Upper lobe of right lung (tissue), 1 donor: ENCODE measurements at places on chromosomes 16 and 17.

DNA sequence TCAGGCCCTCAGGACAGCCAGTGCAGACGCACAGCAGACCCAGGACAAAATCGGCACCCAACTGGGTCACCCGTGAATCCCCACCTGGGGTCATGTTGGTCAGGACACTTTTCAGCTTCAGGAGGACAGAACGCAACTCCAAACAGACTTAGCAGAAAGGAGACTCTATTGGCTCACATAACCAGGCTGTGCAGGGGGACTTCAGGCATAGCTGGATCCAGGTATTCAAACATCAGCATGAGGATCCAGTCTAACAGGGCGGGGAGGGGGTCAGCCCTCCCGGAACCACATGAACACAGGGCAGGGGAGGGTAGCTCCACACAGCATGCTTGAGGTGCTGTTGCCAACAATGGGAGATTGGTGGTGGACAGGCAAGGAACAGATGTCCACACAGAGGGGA lies 22.0 kb downstream of the ZNF469 start:
- no peak for DNase-seq

DNA sequence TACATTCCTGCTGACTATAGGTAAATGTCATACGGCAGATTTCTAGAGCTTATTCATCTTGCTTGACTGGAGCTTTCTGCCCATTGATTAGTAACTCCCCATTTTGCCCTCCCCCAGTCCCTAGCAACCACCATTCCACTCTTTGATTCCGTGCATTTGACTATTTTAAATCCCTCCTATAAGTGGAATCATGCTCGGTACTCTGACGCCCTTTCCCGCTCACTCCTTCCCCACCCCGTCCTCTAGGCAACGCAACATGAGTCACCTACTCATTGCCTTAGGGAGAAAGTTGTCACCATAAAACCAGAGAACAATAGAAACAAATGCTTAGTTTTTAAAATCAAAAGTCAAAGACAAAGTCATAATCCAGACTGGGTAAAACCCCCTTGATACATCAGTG lies 45.5 kb upstream of the RBBP6 start:
- DNase-seq, result peak; percentile 2

DNA sequence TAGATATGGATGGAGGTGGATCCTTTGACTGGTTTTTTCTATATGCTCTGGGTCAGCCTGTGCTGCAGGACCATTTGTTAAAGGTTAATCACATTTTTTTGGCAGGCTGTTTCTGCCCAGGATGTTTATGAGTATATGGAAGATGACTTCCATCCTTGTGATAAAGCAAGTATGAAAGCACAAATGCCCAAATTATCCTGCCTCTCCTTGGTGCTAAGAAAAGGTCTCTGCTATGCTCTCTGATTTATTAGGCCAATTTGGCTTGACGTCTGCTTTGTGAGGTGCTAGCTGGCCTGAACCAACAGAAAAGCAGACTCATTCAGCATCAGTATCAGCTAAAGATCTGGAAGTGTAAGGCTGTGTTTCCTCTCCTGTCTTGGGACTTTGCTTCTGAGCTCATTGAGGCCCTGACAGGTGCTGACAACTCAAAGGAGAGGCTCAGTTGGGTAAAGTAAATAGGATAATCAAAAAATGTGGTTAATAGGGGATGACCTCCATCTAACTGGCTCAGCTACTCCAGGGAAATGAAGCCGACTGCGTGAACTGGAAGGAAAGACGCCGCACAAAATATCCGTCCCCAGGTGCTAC lies 15.2 kb downstream of the ANKRD40 start:
- no peak for DNase-seq

- DNase-seq, result no peak
These were observed 77.3 kb upstream of the TANC2 start for GRCh38 chr17:62888765-62889164.

GRCh38 chr16:13856398-13856797 lies 63.6 kb upstream of the ERCC4 start:
- DNase-seq, result no peak

DNA sequence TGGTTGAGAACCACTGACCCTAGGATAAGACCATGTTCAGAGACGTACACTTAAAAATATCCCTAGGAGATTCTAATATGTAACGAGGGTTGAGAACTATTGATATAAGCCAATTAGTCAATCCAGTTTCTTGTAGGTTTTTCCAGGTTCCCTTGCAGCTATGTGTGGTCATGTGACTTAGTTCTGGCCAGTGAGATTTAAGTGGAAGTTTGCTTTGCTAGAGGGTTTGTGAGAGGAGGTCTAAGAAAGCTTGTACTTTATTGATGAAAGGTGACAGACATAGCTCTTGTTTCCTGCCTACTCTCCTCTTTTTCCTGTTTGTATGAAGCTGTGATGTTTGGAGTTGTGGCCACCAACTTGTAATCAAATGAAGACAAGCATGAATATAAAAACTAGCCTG lies 110.1 kb upstream of the SIAH1 start:
- no peak for DNase-seq

DNA sequence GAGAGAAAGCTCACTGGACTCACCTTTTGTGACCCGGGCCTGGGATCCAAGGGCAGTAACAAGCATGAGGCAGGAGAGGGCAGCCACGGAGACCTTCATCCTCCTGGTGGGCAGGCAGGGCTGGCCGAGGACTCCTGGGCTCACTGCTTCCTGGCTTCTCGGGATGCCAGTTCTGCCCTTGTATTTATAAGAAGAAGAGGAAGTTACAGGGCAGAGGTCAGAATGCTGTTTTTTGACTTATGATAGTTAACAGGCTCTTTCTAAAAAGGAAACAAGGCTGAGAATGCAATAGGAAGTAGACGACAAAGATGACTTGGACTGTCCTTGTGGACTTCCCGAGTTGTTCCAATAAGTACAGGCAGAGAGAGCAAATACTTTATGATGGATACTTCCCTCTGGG lies at the start of gene CCL23:
Gene CCL23, minus strand, starts transcription at position 174 of the 400 bp plus-strand sequence. Its CDS starts 75 bp downstream, at position 99.
- DNase-seq, result no peak

DNA sequence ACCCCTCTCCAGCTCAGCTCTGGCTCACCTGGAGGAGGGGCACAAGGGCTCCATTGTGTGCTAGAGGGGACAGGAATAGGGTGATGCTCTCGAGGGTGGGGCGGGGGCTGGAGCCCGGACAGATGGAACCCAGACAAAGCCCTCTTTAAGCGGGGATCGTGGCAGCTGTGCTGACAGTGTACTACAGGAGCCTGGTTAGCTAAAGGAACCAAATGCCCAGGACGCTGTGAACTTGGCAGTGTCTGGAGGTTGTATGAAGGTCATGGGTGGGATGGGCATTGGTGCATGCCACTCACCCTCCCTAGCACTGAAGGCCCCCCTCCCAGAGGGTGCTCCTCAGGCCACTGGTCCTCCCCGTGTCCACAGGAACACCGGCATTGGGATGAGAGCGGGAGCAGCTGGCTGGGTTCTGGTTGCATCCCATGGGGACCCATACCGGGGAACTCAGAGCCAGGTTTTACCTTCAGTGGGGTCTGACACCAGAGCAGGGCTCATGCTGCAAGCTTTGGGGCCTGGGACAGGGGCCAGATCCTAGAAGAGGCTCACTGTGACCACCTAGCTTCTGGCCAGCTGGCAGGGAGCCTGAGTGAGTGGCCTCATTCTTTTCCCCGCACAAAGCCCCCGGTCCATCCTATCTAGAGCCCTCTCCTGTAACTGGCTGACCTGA lies 11.9 kb downstream of the KIF19 start:
- DNase-seq, result no peak

DNA sequence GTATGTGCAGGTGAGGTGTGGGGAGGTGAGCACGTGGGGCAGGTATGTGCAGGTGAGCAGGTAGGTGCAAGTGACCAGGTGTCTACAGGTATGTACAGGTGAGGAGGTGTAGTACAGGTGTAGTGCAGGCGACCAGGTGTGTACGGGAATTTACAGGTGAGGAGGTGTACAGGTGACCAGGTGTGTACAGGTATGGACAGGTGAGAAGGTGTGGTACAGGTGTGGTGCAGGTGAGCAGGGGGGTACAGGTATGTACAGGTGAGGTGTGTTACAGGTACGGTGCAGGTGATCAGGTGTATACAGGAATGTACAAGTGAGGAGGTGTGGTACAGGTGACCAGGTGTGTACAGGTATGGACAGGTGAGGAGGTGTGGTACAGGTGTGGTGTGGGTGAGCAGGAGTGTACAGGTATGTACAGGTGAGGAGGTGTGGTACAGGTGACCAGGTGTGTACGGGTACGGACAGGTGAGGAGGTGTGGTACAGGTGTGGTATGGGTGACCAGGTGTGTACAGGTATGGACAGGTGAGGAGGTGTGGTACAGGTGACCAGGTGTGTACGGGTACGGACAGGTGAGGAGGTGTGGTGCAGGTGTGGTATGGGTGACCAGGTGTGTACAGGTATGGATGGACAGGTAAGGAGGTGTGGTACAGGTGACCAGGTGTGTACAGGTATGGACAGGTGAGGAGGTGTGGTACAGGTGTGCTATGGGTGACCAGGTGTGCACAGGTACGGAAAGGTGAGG lies 12.8 kb upstream of the DBNDD1 start:
- no peak for DNase-seq

- no peak for DNase-seq
These were observed 3.6 kb upstream of the ITGA3 start for GRCh38 chr17:50052241-50052796.

GRCh38 chr16:7584561-7584960 lies 251.9 kb downstream of the RBFOX1 start:
- no peak for DNase-seq

DNA sequence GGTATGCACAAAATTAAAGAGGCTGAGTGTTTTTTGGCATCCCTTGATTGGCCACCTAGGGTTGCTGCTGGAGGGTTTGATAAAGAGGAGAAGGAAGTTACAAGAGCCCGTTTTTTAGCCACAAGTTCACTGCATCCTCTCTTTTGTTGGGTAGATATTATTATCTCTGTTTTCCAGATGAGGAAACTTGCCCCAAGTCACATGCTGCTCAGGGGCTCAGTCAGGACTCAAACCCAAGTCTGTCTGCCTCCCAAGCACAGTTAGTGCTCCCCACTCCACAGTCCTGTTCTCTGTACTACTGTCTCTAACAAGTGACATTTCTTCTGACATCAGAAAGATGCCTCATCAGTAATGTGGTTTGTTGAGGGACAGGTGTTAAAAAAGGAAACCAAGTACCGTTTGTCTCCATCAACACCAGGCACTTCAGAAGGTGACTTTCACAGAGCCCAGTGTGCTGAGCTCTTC lies 1.4 kb downstream of the NT5M start:
- no peak for DNase-seq

DNA sequence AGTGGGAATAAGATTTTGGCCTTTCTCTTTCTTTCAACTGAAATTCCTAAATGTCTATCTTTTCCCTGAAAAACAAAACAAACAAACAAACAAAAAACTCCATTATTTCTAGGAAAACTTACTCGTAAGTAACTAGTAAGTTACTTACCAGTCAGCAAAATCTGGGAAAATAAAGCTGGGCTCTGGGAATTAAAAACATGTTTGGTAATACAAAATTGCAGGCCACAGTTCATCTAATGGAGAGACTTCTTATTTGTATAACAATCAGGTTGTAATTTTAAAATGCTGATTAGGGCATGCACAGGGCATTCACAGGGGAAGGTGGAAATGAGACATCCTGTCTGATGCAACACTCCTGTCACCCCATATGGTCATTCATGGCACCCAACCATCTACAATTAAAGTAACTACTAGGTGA lies 3.8 kb upstream of the WIPI1 start:
- DNase-seq, result no peak

GRCh38 chr16:16861546-16861945 lies 482.6 kb downstream of the NPIPA7 start:
- DNase-seq, result no peak

DNA sequence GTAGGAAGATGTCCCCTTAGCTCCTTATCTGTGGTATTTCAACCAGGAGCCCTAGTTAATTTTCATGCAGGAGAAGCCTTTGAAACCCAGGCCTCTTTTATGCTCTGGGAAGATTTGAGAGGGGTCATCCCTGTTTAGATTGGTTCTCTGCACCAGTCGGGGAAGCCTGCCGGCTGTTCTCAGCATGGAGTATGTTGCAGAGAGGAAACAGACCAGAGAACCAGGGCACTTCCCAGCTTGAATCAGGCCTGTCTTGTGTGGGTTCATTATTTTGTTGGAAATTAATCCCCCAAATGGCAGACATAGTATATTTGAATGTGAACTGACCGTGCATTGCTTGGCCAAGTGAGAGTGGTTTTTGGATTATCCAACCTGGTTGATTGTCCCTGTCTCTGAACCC lies 1082.1 kb upstream of the RBFOX1 start:
- no peak for DNase-seq

- DNase-seq, result peak; percentile 89
These were observed 44.3 kb downstream of the SOCS3 start for GRCh38 chr17:78315355-78316114.

DNA sequence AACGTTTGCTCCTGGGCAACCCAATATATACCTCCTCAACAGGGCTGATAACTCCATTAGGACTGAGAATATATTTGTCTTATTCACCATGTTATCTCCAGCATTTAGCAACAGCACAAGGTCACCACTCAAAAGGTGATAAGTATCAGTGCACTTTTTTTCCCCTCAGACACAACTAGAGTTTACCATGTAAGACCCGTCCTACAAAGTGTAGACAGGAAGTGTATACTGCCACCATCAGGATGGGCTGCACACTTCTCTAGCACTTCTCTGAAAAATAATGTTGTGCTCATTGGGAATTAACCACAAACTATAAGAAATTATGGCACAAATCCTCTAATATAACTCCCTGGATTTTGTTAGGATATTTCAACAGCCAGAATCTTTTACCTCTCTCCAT lies 5.7 kb upstream of the VAT1L start:
- no peak for DNase-seq

DNA sequence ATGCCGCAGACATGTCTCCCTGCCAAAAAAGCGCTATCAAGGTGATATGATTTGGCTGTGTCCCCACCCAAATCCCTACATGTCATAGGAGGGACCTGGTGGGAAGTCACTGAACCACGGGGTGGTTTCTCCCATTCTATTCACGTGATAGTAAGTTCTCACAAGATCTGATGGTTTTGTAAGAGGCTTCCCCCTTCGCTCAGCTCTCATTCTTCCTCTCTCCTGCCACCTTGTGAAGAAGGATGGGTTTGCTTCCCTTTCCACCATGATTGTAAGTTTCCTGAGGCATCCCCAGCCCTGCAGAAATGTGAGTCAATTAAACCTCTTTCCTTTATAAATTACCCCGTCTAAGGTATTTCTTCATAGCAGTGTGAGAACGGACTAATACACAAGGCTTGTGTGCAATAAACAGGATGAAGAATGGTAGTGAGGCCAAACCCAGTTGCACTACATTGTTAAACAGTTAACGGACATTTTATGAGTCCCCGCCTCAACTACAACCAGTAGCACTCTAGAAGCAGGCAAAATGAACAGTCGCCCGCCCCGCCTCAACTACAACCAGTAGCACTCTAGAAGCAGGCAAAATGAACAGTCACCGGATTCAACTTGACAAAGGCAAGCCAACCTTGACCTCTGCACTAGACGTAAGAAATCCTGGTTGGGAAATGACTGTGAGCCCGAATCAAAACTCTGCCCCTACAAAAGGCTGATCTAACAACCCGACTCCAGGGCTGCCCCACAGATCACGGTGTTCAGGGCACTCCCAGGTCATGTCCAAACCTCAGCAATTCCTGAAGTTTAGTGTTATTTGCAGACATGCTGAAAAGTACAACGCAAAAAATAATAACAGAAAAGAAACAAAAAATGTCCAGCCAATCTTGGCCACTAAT lies 26.3 kb downstream of the VPS53 start:
- DNase-seq, result no peak

GRCh38 chr16:87253536-87253935 lies 63.7 kb downstream of the C16orf95 start:
- peak; percentile 2 for DNase-seq

- peak; percentile 89 for DNase-seq
These were observed 32.9 kb downstream of the KSR1 start for GRCh38 chr17:27489045-27489715.
